PC-9 (cell line): ENCODE measurements at places on chromosomes 16 and 17.

DNA sequence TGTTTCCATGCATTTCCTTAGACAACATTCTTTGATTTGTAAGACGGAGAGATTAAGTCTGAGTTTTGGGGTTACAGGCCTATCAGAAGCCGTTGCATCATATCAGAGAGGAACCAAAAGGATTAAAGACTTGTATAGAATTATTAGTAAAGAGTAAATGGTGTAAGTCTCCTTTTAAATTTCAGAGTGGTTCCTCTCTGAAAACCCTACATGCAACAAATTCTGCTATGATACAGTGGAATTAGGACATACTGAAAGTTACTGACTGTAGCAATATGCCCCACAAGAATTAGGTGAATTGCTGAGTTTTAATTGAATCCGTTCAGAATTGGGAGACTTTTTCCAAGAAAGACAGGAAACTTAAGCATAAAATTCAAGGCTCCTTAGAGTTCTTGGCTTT is 221.6 kb downstream of the FTO start:
- DNase-seq: no peak

DNA sequence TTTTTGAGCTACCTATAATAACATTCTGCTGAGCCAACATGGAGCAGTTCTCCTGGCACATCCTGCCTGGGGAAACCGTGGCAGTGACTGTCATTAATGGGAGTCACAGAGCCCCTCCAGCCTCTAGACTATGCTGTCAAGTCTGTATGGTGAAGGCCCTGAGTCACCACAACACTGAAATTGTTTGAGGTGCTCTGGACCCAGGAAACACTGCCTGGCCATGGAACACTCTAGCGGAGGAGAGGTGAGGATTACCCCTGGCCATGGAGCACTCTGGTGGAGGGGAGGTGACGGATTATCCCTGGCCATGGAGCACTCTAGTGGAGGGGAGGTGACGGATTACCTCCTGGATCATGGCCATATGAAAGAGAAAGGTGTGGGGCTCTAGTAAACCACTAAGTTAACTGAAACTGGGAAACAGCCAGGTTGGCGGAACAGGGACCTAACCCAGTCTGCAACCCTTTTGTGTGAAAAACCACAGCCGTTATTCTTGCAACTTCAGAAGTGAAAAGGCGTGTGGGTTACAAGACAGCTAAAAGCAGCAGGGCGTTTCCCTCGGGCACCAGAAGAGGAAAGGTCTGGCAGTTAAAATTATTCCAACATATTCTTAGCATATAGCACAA is 156.7 kb downstream of the KCNJ12 start:
- DNase-seq: no peak

DNA sequence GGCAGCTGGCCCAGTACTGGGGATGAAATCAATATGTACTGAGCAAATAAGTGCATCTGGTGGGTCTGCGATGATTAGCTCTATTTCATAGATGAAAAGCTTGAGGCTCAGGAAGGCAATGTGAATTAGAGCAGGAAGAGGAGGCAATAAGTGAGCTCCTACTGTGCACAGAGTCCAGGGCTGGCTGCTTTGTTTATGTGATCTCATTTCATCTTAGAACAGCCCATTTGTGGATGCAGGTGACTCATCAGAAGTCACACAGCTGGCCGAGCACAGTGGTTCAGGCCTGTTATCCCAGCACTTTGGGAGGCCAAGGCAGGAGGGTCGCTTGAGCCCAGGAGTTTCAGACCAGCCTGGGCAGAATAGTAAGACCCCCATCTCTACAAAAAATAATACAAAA is 7.1 kb downstream of the TMEM114 start:
- no peak for DNase-seq

DNA sequence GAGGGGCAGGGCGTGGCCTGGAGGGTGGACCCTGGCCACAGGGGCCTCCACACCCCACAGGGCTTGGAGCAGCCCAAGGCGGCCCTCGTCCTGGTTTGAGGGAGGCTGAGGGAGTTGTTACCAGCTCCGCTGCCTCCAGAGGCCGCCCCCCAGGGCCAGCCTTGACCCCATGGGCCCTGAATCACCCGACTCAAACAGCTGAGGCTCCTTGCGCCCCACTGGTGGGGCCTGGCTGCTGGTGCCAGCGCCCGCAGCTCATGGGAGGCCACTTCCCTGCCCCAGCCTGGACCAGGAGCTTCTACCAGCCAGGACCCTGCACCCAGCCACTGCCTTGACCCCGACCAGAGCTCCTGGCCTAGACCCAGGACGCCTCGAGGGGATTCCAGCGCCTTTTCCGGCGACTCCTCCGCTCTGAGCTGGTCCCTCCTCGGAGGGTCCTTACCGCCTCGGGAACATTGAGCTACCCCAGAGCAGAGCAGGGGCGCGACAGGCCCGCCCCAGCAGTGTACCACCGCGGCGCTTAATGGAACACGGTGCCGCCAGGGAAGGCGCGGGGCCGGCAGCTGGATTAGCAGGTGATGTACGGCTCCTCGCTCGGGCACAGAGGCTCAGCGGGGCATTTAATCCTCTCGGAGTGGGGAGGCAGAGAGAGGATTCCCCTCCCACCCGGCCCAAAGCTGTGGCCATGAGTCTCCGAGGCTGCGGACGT is 37.2 kb downstream of the GSE1 start:
- no peak for DNase-seq

GRCh38 chr17:13931800-13932460 is 137.4 kb upstream of the COX10 start:
- DNase-seq: no peak
